ENCODE measurements at places on chromosomes 5 and 9.

DNA sequence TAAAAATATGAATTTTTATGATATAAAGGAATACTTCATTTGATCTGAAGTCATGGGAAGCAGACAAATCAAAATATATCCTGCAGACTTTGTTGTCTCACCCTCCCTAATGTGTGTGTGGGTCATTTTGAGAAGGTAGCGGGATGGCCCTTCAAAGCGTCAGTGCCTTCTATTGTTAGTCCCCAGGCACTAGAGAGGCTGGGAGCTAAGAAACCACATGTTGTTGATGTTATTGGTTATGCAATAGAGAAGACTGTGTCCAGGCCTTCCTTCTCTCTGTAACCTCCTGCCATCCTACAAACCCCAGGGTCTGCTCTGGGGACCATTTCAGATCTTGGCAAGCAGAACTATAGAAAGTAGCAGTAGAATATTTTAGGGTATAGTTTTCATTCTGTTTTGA is 94.7 kb downstream of the NLN start:
- no peak for DNase-seq

- DNase-seq = no peak
Measured at GRCh38 chr5:39948341-39948740, 523.6 kb upstream of the DAB2 start.

DNA sequence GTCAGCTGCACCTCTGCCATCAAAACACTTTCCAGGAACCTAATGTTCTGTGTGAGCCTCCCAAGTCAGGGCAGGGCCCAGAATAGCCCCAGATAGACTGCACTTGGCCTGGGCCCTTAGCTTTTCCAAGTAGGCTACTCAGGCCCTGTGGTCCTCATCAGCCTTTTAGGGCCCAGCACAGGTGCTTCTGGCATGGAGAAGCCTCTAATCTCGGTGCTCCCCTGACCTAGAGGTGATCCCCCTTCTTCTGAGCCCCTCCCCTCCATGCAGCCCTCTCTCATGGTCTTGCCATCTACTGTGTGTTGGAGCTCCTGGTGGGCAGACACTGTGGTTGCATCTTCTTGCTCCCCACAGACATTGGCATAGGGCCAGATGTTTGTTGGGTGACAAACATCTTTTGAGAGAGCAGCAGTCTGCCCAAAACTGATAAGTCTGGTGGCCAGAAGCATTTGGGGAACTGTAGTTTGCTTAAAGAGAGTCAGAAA is 28.1 kb downstream of the FRMPD1 start:
- DNase-seq = no peak

DNA sequence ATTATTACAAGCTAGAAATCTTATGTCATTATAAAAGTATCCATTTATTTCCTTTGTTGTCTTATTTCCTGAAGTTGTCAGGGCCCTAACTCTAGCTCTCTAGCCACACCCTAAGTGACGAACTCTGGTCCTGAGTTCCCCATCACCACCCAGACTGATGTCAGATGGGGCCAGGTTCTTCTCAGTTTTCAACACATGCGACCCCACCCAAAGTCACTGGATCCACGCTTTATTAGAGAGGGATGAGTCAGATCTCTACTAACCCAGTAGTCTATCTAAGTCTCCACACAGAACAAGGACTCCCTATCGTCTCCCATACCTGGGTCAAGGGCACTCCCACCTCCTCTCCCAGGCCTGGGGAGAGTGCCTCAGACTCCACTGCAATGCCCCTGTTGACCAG is 6.8 kb upstream of the FEM1C start:
- DNase-seq = no peak

DNA sequence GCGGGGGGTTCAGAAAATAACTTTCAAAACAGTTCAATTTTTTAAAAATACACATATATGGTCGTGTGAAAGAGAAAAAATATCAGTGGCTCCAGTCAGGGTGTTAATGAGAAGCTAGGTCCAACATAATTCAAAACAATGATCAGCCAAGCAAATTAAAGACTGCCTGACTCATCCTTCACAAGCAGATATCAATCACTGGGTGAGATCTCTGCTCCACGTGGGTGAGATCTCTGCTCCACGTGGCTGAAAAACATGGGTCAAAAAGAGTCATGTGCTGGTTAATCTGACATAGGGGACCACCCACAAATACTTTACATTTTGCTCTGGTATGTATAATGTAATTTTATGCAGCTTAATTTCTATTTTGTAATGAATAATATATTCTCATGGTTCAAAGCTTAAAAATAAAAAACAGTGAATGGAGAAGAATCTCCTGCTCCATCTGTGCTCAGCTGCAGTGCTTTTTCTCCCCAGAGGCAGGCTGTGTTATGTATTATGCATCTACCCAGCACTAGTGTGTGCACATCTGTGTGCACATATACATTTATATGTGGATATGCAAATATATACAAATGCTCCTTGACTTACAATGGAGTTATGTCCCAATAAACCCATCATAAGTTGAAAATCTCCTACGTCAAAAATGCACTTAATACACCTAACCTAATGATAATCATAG is 93.1 kb upstream of the S1PR3 start:
- no peak for DNase-seq

DNA sequence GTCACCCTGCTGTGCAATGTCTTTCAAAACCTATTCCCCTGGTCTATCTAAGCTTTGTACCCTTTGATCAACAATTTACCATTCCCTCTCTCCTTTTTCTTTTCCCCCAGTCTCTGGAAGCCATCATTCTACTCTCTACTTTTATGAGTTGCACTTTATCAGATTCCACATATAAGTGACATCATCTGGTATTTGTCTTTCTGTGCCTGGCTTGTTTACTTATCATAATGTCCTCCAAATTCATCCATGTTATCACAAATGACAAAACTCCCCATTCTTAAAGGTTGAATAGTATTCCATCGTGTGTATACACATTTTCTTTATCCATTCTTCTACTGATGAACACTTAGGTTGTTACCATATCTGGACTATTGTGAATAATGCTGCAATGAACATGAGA is 344.2 kb upstream of the CCNH start:
- no peak for DNase-seq

GRCh38 chr5:149770236-149770635 is 40.1 kb downstream of the PPARGC1B start:
- DNase-seq = no peak

DNA sequence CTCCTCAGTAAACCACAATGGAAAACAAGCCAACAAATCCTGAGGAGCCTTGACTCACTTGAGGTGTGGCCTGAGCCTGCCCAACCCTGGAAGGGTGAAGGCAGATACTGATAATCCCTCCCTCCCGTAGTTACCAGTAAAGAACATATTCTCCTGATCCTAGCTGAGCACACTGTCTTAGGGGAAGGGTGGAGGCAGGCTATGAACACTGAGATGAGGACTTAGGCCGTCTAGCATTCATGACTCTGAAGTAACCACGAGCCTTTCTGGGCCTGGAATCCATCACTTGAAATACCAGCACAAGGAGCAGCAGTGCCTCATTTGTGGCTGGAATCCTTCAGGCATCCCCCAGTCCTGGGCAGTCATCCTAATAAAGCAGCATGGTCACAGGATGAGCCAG is 124.5 kb upstream of the PRLR start:
- DNase-seq = no peak

GRCh38 chr5:149403923-149404745 is 25.0 kb upstream of the IL17B start:
- no peak for DNase-seq

DNA sequence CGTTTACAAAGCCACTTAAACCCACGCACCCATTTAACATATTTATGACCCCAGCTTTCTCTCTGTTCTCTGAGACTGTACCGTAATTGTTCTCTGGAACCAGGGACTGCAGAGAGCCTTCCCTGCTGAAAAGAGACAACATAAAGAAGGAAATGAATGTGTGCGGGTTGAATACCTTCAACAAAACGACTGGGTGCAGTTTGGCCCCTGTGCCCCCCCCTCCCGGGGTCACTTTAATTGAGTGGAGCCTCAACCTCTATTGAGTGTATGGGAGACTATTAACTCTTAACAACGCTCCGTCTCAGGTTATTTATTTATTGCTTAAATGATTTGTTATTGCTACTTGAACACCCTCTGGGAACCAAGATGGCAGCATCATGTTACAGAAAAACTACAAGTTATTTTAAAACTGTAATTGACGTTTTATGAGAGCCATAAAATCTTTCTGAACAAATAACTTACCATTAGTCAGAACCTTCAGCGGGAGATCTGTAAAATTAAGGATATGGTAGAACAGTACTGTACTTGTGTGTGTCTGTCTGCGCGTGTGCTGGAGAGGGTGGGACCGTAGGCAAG is 70.6 kb downstream of the GAS1 start:
- no peak for DNase-seq

GRCh38 chr5:51043745-51044144 is 339.5 kb upstream of the ISL1 start:
- no peak for DNase-seq

DNA sequence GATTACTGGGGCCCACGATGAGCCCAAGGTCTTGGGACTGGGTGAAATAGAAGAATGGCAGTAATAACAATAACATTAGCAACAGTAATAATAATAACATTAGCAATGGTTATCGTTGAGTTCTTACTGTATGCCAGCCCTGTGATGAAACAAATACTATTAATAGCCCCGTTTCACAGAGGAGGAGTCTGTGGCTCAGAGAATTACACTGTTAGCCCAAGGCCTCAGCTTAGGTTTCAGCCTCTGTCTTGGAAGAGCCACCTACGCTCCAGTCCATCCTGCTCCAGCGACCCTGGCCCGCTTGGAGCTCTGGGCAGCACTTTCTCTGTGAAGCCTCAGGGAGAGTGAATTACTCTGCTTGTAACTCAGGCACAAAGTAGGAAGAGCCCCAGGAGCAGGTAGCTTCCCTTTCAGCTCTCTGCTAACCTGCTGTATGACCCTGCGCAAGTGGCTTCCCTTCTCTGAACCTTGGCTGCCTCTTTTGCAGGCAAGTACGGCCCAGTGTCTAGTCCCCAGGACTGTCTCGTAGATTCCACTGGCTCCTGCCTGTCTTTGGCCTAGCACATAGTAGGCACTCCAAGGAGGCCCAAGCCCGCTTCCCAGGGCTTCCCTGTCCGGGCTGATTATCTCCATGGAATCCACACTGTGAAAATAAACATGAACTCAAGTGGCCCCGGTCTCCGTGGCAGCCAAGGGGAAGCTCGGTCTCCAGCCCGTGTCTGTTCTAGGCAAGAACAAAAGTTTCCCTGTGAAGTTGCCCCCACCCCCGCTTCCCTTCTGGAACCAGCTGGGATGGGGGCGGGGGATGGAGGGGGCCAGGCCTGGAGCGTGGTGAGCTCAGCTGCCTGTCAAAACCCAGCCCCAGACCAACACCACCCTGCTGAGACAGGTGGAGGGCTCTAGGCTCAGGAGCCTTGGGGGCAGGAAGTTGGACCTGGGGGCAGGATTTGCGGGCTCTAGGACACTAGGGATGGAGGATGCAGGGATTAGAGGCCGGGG is 26.2 kb upstream of the LMX1B start:
- no peak for DNase-seq

DNA sequence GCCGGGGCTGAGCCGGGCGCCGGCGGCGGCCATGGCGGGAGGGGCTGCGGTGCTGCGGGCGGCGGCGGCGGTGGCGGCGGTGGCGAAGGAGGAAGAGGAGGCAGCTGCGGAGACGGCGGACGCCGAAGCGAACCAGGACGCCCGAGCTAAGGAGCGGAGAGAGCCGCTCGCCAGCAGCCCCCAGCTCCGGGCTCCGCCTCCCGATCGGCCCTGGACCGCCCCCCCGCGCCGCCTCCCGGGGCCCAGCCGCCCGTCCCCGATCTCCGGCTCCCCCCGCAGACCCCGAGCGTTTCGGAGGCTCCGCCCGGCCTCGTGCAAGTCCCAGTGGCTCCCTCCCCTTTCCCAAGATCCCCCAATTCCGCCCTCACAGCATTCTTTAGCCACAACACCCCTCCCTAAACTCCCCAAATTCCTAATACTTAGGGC is at the start of gene ASTN2:
Gene ASTN2, minus strand, starts transcription at position 152 of the 426 bp plus-strand sequence. Its CDS starts 119 bp downstream, at position 33.
- DNase-seq = no peak

- DNase-seq = peak; percentile 60
Measured at GRCh38 chr9:131678499-131679111, 61.3 kb downstream of the RAPGEF1 start.

DNA sequence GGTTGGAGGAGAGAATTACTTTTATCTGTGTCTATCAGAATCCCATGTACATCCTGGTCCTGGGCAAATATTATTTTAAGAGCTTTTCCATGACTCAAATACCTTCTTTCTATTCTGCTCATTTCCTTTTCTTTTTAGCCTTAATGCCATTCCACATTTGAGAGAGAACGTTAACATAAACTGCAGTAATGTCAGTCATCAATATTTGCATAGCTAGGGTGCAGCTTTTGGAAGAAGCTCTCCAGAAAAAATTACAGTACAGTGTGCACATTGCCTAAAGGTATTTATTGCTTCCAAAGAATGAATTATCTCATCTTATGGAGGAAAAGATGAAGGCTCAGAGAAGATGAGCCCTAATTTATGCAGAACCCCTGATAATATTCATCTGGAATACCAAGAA is 58.3 kb downstream of the INSYN2B start:
- DNase-seq = no peak

DNA sequence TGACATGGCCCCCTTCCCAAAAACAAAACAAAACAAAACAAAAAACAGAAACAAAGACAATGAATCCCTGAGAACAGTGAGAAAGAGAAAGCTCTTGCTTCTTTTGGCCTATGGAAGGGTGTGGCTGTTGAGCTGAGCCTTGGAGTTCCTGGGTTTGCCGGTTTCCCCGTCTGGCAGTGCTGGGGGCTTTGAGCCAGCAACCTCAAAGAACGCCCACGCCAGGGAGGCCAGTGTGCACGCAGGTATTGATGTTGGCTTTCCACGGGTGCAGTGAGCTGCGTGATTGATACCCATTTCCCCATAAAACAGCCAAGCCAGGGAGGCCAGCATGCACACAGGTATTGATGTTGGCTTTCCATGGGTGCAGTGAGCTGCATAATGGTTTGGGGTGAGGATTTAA is 8.3 kb upstream of the LCN1 start:
- DNase-seq = no peak

- DNase-seq = no peak
Measured at GRCh38 chr5:115418788-115419187, 122.3 kb upstream of the CCDC112 start.

DNA sequence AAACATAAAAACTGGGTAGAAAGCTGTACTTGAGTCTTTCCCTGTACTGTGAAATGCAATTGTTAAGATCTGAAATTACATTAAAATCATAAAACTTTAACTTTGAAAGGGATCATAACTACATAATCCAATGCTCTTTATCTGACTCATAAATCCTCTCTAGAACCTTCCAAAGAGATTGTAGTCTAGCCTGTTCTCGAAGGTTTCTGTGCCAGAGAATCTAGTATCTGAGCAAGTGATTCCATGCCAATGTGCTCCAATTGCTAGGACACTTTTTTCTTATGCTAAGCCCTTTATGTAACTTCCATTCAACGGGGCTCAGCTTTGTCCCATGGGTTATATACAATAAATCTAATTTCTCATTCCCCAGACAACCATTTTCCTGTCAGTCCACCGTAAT is 21.1 kb downstream of the DDX31 start:
- DNase-seq = no peak

All from stimulated activated CD8-positive, alpha-beta memory T cell treated with anti-CD3 and anti-CD28 coated beads, Interleukin-2, amount 100 ng/mL, for 1 hour (primary cell).